ENCODE measurements at places on chromosomes 1 and 21.

- DNase-seq, result no peak
Observed at GRCh38 chr1:231639819-231640218, 13.2 kb downstream of the DISC1 start.

- DNase-seq, result no peak
Observed at GRCh38 chr1:175725684-175726083, 17.7 kb downstream of the TNR start.

DNA sequence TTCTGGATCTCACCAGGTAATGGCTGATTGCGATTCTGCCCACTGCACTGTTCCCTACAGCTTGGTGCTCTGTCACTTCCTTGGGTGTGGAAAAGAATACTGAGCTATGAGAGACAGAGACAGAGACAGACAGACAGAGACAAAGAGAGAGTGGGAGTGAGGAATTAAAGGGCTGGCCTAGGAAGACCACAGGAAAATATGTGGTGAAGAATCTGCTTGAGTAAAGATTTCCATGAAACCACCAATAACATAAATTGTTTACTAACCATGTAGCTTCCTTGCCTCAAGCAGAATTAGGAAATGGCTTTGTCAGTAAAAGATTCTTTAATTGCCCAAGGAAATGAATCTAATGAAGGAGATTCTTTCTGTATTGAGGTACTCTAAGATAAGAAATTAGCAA, 54.4 kb downstream of the MPZL1 start:
- no peak for DNase-seq

- DNase-seq, result no peak
Observed at GRCh38 chr1:109237512-109237911, 11.8 kb upstream of the CELSR2 start.

DNA sequence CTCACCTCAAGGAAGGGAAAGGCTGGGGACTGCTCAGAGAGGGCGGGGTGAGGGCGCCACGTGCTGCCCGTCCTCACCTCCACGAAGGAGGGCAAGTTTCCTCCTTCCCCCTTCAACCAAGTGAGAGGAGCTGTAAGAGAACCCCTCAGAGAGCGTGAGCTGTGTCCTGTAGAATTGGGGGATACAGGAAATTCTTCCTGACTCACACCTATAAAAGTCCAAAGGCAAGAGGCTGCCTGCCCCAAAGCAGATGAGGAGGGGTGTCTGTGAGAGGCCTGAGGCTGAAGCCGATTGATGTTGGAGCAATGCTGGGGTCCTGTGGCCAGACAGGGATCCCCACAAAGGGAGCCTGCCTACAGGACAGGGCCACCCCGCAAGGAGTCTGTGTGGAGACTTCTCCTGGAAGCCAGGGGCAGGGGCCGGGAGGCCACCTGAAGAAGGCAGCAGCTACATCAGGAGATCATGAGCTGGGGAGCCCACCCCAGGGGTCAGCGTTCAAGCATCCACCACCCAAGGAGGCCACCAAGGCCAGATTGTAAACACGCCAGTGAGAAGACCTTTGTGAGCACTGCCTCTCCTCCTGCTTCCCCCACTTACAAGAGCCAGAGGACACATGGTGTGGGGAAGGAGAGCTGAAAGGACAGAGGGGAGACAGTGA, 27.7 kb downstream of the S100A6 start:
- DNase-seq, result no peak

DNA sequence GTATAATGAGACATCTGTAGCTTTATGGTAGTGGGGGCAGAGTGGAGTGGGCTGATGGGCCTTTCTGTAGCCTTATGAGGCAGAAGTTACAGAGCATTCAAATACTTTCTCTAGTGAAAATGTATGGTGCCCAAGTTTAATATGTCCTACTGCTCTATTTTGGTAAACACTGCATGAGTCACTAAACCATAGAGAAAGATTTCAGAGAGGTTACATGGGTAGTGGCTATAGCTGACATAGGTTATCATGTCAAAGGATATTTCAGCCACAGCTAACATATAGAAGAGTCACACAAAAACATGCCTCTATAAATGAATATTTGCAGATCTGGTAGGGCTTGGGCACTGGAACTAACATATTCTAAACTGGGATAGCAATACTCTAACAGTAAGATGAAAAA, 212.4 kb upstream of the USP25 start:
- DNase-seq, result no peak

DNA sequence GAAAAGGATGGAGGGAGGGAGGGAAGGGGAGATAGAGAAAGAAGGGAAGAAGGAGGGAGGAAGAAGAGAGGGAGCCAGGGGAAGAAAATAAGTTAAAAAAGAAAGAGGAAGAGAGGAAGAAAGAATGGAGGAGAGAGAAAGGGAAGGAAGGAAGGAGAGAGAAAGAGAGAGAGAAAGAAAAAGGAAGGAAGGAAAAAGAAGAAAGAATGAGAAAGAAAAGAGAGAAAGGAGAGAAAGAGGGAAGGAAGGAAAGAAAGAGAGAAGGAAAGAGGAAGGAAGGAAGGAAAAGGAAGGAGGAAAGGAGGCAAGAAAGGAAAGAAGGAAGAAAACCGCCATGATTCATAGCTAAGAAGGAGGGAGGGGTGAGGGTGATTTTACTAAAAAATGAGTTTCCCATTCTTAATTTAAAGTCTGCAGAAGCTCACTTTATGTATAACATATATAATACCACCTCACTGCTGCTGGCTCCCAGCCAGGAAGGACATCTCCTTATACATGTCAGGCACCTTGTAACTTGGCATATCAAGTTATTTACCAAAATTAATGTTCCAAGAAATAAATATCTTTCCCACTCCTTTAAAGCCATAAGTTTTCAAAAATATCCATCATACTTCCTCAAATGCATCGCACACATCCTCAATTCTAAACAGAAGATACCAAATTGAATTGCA, 46.0 kb upstream of the OLIG2 start:
- DNase-seq, result no peak

DNA sequence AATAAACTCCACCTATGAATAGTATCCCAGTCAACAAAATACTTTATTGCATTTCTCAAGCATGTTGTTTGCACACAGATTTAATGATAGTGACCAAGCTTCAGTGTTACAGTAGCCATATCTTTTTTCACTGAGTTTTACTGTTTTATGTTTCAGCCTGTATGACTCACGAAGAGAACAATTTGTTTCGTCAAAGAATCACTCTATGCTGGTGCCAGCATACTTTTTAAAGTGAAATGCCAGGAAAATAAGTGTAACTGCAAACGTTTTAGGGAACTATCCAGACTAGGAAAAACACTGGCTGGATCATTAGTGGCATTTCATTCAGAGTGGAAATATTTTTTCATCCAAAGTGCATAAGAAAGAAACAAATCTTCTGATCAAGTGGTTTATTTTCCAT, 210.8 kb downstream of the COL11A1 start:
- DNase-seq, result no peak

- DNase-seq, result no peak
Observed at GRCh38 chr1:111141245-111142220, 1.5 kb downstream of the CEPT1 start.

DNA sequence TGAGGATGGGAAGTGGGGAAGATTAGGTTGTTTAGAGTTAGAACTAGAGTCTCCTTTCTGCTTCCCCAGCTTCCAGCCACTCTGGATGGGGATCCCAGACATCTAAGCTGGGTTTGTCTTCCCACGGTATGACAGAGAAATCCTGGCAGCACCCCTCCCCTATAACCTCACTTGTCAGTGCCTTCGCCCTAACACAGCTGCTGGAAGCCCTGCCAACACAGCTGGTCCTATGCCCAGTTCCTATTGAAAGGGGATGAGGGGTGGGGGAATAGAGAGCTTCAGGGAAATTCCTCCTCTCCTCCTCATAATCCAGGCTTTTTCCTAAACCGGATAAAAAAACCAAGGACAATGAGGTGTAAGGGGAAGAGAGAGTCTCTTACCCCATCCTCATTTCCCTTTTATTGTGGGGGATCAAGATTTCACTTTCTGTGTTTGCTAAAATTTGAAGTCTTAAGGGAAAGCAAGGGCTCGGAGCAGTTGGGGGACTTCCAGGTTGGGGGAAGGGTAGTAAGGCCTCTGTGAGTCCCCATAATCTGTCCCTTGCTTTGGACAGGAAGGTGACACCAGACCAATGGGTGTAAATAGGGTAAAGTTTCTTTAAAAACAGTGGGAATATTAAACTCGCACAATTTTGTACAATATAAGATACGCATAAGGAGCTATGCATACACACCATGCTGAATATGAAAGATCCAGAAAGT, 590 bp downstream of the TMOD4 start:
- DNase-seq, result no peak

DNA sequence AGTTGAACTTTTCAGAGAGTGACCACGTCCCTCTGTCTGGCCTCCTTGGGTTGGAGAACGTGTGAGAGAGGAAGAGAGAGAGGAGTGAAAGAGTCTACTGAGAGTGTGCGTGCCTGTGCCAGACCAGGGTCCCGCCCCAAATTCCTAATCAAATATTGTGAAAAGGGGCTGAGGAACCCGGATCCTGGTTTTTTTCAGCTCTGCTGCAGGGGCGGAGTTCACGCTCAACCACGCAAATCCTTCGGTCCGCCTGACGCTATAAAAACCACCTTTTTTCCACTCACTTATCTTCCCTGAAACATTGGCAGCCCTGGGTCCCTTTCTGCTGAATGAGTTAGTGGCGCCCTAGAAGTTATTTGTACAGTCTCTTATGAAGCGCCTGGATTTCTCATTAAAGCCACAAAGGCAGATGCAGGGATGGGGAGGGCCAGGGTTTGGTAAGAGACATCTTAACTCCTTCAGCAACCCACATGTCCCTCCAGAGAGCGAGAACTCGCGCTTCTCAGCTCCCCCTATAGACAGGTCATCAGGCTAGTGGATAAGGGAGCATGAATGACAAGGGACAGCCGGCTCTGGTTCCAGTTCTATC, at the start of gene FMOD:
Gene FMOD (minus strand): TSS at position 86 of the 589 bp plus-strand sequence. CDS start 2,852 bp downstream, outside the sequence.
- DNase-seq, result no peak

- no peak for DNase-seq
Observed at GRCh38 chr1:170126696-170127095, 19.1 kb upstream of the NTMT2 start.

DNA sequence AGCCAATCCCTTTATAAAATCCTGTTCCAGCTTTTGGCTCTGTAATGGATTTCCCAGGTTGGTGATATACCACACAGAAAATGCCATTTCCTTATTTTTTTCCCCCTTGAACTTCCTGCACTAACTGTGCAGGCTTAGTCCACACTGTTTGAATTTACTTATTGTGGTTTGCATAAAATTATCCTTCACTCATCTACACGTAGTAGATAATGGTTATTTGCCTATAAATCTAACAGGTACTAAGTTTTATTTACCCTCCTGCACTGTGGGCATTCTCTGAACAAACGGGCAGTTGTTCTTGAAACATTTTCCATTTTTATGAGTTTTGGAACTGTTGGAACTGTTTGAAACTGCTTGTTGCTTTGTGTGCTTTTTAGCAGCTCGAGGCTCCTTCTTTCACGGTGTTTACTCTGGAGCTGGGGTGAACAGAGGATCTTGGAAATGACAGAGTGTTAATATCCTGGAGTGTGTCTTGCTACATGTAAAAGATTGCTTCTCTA, 23.0 kb upstream of the KIFAP3 start:
- DNase-seq, result no peak

- DNase-seq, result no peak
Observed at GRCh38 chr1:197453376-197454058, 185.5 kb downstream of the CRB1 start.

- DNase-seq, result no peak
Observed at GRCh38 chr1:64685217-64685616, 59.7 kb upstream of the RAVER2 start.

GRCh38 chr1:61724506-61724812, 482 bp downstream of the TM2D1 start:
- no peak for DNase-seq

GRCh38 chr1:45260244-45260643, 53.8 kb upstream of the ZSWIM5 start:
- DNase-seq, result no peak

DNA sequence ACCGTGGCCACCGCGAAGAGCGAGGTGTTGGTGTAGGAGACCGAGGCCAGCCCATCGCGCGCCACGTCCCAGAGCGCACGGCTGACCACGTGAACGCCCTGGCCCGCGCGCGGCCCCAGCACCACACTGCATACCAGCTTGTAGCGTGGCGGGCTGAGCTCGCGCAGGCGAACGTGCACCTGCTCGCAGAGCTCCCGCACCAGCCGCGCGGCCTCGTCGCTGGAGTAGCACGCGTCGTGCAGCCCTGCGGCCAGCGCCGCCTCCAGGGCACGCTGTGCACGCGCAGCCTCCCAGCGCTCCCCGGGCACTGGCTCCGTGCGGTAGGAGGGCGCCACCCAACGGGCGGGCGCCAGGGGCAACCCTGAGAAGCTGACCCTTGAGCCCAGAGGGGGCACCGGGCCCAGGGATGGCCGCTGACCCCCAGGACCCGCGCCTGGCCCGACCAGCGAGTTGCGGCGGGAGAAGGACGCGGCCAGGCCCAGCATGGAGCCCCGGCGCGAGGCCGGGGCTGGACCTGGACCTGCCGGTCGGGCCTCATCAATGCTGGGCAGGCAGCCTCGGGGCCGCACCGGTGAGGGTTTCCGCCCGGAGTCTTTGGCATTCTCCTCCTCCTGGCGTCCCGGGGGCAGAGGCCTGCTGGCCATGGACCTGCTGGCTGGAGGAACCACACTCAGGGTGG, 987 bp downstream of the DYNLT4 start:
- no peak for DNase-seq

DNA sequence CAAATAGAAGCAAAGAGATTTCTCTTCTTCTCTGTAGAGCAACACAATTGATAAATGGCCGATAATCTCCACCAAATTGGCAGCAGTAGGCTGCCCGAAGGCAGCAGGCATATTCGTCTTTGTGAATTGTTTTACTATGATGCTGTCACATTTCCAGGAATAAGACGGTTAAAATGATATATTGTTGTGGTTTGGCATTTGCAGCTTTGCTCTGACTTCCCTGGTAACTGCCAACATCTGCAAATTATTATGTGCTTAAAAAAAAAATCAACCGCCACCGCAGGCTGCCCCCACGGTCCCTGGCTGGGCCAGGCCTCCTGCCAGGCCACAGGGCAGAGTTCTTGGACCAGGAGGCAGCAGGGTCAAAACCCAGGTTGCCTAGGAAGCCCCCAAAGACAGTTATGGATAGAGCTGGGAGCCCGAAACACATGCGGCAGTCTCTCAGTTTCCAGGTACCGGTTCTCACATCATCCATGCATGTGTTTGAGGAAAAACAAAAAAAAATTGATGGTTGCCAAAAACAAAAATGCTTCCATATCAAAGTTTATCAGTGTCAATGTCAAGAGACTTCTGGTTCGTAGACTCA, 179.3 kb downstream of the ETS2 start:
- no peak for DNase-seq

DNA sequence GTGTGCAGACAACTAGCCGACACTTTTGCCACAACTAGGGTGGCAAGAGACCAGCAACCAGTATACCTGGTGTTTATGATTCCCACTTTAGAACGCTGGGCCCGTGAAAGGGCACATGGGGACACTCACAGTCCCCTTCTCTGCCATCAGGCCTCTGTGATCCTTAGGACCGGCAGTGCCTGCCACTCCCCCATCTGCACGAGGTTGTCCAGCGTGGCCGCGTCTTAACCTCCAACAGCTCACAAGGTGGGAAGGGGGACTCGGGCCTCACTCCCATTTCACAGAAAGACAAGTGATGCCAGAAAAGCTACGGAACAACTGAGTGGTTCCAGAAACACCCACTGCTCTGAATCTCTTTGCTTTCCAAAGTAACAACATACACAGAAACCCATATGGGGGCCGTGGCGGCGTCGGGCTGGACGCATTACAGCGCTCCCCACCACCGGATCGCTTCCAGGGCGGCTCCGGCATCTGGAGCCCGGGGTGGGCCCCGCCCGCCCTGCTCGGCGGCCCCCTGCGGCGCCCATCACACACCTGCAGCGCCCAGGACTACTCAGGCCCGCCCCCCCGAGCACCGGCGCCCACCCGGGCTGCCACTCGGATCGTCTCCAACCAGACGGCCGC, 1.0 kb downstream of the ZNF496 start:
- DNase-seq, result no peak

GRCh38 chr1:119815361-119815760, 4.1 kb upstream of the REG4 start:
- DNase-seq, result no peak

Data from stimulated activated CD8-positive, alpha-beta memory T cell treated with anti-CD3 and anti-CD28 coated beads, Interleukin-7, amount 100 ng/mL, for 4 hours (primary cell).